ENCODE measurements at places on chromosomes 5 and 9. TPM values are rescaled to one million over a fixed set of nuclear protein-coding genes. Genes with fewer than 3 reads are reported as not detected.
A peak's percentile ranks its signal among the peaks of the same experiment; 100 is the strongest.

The SLC6A18 gene
- total RNA-seq: not detected

GRCh38 chr9:101462558-101462957, 27.0 kb upstream of the ALDOB start:
- H3K27ac ChIP-seq: no peak overlapping the region
- H3K36me3 ChIP-seq: no peaks in the 10 kb centered on the region
- no peaks in the 10 kb centered on the region for H3K4me1 ChIP-seq
- DNase-seq: no peak
- no peak overlapping the region for H3K4me3 ChIP-seq

- H3K27me3 ChIP-seq: no peaks in the 10 kb centered on the region
- DNase-seq: no peak
- peak overlapping the region; percentile 44 for H3K27ac ChIP-seq
- no peak overlapping the region for H3K4me3 ChIP-seq
These were observed 351.3 kb downstream of the ADGRV1 start for GRCh38 chr5:90909940-90910339.

The C5orf58 gene
- total RNA-seq: not detected

Data from gastrocnemius medialis (tissue), 4 donors.